ENCODE measurements at places on chromosomes 2 and 18. TPM values are rescaled to one million over a fixed set of nuclear protein-coding genes. Genes with fewer than 3 reads are reported as not detected.

ANO7 gene
- total RNA-seq, result 4.1 TPM

MYO3B gene
- 0.09 TPM for total RNA-seq

DNA sequence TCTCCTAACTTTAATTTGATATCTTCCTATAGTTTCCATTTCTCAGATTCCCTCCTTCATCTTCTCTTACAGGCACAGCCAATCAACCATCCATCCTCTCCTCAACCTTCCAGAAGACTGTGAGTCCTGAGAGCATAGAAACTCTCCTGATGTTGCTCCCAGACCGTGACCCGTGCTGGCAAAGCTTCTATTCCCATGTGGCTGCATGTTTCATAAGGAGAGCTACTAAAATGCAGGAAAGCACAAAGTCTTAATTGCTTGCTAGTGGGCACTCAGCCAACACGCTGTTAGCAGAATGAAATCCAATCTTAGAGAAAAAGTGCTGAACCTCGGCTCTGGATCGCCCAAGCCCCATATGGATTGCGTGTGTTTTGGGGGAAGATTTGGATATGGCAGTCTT lies 1244.7 kb upstream of the ZEB2 start:
- DNase-seq, result no peak

LCT gene
- total RNA-seq, result 1.5 TPM

GRCh38 chr2:132668987-132669907 lies 758 bp downstream of the LYPD1 start:
- DNase-seq, result peak; percentile 46

GRCh38 chr18:77208964-77209363 lies 40.7 kb upstream of the GALR1 start:
- DNase-seq, result no peak

- DNase-seq, result no peak
Measured at GRCh38 chr2:224798180-224798579, 82.0 kb upstream of the CCDC195 start.

EMX1 gene
- total RNA-seq, result 3.6 TPM

SP140 gene
- total RNA-seq, result not detected

DNA sequence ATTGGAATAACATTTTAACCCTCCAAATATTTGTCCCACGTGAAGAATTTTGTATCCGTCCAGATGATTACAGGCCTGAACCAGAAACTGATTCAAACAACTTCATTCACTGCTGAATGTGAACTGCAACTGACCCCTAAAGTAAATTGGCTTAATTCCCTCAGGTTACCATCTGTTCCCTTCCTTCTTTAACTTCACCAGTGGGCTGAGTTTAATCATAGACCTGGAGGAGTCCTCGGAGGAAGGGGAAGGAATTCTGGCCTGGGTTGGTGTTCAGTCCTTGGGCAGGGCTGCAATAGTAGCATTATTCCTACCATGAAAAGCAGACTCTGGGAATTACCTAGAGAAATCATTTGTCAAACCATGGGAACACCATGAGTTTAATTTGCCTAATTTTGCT lies 207.4 kb downstream of the TMEM247 start:
- no peak for DNase-seq

DNA sequence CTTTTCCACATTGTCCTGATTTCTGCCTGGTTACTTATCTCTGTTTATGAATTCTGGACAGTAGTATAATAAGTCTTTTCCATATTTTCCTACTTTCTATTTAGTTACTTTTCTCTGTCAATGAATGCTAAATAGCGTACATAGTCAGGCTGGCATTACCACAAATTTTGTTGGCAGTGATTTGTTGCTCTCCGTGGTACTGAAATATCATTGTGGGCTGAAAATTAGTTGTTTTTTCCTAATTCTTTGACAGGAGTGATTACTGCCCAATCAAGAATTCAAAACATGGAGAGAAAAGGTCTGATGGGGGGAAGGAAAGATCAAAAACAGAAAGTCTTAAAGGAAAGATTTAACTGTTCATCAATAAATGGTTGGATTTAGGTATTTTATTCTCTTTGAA lies 7.7 kb upstream of the GALNT13 start:
- no peak for DNase-seq

DNA sequence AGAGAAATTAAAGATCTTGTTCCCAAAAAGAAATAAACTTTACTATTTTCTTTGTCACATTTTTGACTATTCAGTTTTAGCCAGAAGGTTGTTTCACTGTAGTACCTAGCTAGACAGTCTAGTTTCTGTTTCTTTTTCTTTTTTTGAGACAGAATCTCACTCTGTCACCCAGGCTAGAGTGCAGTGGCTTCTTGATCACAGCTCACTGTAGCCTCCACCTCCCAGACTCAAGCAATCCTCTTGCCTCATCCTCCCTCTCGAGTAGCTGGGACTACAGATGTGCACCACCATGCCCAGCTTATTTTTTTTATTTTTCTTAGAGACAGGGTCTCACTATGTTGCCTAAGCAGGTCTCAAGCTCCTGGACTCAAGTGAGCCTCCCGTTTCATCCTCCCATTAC lies 2.2 kb downstream of the RBM45 start:
- DNase-seq, result no peak

SLC5A7 gene
- not detected for total RNA-seq

DNA sequence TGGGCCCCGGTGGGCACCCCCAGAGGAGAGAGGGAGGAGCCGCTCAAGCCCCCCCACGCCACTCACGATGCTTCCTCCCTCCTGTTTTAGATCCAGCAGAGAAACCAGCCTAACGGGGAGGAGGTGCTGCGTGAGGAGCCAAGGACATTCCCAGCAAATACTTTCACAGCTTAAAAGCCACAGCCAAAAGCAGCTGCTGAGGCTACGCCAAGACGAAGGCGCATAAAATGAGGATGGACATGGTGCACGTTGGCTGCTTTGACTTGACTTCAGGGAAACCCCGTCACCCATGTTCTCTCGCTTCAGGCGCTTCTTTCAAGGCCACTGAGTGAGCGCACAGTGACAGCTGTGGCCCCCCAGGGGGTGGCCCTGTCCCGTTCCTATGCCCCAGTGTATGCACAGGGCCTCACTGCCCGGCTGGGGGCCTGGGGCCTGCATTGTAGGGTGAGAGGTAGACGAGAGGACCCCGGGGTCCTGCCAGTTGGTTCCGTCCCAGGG lies 72.1 kb upstream of the PXDN start:
- DNase-seq, result no peak

AGXT gene
- 0.39 TPM for total RNA-seq

DNA sequence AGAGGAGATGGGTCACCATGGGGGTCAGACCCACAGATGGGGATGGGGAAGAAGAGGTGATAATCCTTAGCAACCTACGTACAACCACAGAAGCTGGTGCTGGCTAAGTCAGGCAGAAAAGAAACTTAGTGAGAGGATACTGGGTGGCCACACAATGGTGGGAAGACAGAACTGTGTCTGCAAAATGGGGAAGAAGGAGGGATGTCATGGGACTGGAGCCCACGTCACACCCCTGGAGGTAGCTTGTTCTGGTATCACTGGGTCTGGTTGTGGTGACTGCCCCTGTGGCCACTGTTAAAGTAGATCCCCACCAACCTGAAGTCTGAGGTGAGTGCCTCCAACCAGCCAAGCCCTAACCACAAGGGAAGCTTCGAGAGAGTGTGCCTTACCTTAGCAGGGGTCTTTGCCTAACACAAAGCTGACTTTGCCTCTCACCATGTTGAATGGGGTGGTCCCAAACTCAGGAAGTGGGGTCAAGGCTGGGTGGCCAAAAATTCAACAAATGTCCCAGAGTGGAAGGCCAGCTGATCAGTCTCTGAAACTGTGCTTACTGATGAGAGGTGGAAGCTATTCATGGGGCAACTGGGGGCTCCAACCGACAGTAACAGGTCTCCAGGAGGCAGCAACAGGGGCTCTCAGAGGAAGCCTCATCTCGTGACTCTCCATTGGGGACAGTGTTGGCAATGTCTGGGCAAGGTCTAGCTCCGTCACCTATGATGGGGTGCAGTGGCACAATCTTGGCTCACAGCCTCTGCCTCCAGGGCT lies 64.8 kb upstream of the SLC1A4 start:
- DNase-seq, result no peak

GRCh38 chr2:39144416-39144815 lies 23.6 kb upstream of the SOS1 start:
- no peak for DNase-seq
